ENCODE measurements at places on chromosomes 16 and 17. TPM values are rescaled to one million over a fixed set of nuclear protein-coding genes. Genes with fewer than 3 reads are reported as not detected.

- no peak for DNase-seq
Measured at GRCh38 chr17:46108550-46109110, 84.6 kb downstream of the KANSL1 start.

DNA sequence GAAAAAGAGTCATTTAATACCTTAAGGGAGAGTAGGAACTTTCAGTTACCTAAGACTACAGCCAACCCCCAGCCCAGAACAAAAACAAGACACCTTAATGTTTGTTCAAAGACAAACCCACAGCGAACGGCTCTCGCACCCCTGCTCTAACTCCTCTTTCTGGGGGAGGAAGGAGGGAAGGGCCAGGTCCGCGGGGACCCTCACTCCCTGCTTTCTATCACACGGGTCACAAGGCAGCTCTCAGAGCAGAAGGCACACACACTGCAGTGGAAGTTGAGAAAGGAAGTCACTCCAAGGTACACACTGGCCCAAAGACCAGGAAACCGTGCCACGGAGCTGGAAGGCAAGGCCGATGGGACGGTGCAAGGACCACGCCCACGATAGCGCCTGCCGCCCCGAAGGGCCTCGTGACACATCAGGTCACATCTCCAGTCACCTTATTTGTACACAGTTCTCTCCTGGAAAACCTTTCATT, 10.0 kb downstream of the LITAFD start:
- peak; percentile 53 for DNase-seq

GRCh38 chr16:81544700-81545271, 100.2 kb downstream of the CMIP start:
- DNase-seq, result peak; percentile 16

- no peak for DNase-seq
Measured at GRCh38 chr17:45389354-45389753, 43.3 kb downstream of the ARHGAP27 start.

GRCh38 chr16:22857296-22858025, 43.5 kb downstream of the HS3ST2 start:
- no peak for DNase-seq

- no peak for DNase-seq
Measured at GRCh38 chr16:20833086-20833485, 26.8 kb downstream of the REXO5 start.

GRCh38 chr16:89847051-89847939, 19.0 kb downstream of the SPIRE2 start:
- DNase-seq, result no peak

MYL11 gene
- polyA plus RNA-seq, result 1.7 TPM

SLC25A39 gene
- 160 TPM for polyA plus RNA-seq

DNA sequence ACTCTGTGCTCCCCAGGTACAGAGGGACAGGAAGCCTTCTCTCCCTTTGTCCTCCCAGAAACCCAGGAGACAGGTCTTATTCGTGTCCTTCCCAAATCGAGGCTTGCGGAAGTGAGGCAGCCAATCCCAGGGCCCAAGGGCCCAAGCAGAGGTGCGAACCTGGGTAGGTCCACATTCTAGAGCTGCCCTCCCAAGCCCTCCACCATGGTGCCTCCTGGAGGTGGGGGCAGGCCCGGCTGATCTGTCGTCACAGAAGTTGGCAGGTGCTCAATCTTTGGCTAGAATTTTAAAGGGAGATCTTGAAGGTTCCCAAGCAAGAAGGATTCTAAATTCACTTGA, 21.5 kb downstream of the MRC2 start:
- DNase-seq, result no peak

CFAP97D1 gene
- 0.01 TPM for polyA plus RNA-seq

- no peak for DNase-seq
Measured at GRCh38 chr17:38660097-38661025, 14.4 kb downstream of the EPOP start.

HEATR9 gene
- polyA plus RNA-seq, result 0.09 TPM

RPS15A gene
- 5,957 TPM for polyA plus RNA-seq

DNA sequence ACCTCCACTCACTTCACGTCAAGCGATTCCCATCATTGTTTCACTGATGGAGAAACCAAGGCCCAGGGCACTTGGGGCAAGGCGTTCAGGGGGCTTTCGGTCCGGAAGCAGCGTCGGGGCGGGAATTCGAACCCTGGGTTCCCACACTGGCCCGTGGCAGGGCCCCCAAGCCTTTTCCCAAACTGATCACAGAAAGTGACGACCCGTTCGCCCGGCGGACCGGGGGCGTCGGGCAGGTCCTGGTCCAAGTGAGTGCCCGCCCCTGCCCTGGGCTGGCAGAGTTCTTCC, 856 bp upstream of the MON1B start:
- DNase-seq, result no peak

KRTAP2-1 gene
- polyA plus RNA-seq, result not detected

DNA sequence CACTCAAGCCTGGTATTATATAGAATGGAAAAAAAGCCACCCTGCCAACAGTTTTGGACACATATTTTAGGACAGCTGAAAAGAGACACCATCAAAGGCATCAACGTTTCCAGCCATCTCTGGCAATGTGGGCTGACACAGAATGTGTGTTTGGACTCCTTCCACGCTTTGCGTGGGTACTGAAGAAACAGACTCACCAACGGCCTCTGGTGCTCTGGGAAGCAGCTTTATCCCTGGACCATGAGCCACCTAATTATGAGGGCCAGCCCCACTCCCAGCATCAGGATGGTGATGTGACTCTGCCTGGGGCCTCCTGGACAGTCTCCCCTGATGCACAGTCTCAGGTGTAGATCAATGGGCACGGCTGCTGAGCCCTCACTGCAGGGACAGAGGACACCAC, 27.9 kb downstream of the CCDC57 start:
- DNase-seq, result no peak

DNA sequence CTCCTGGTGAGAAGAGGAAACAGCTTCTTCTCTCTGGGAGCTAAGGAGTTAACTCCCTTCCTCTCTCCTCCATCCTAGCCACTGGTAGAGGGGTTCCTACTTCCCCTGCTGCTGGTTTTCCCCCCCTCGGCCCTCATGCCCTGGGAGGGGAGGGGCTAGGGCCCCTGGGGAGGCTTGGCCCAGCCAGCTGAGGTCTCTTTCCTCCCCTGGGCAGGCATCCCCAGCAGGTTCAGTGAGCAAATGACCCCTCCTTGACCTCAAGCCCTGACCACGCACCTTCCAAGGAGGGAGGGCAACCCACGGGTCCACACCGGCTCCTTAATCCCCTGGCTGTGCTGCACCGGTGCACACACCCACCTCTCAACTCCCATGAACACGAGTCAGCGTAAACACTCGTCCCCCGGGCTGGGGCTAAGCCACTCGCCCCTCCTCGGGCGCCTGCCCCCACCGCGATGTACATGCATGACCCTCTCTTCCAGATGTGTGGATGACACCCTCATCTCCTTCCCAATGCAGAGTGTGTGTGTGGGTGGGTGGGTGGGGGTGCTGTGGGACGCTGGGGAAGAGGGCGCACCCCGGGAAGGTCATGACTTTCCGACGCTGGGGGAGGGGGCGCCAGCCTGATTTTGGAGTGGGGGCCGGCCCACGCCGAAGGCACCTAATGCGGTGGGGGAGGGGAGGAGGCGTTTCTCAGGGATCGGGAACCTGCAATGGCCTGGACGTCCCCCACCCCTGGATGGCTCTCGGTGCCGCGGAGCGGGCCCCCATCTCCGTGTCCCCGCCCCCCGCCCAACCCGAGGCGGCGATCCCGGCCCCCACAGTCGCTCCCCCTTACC, 33.7 kb downstream of the SRCIN1 start:
- DNase-seq, result peak; percentile 51

DHRS7C gene
- polyA plus RNA-seq, result not detected

PFAS gene
- 31.4 TPM for polyA plus RNA-seq

GRCh38 chr16:8380311-8380710, 210.0 kb downstream of the TMEM114 start:
- no peak for DNase-seq

DNA sequence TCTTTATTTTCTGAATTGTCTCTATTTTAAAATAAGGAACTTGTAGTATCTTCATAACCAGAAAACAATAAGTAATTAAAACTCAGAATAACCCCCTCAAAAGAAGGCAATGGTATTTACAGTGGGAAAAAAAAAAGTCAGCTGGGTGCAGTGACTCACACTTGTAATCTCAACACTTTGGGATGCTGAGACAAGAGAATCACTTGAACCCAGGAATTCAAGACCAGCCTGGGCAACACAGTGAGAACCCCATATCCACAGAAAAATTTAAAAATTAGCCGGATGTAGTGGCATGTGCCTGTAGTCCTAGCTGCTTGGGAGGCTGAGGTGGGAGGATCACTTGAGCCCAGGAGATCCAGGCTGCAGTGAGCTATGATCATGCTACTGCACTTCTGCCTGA, 33.5 kb downstream of the ADAM11 start:
- no peak for DNase-seq

- no peak for DNase-seq
Measured at GRCh38 chr16:75193265-75193650, 13.7 kb downstream of the CTRB2 start.

DNA sequence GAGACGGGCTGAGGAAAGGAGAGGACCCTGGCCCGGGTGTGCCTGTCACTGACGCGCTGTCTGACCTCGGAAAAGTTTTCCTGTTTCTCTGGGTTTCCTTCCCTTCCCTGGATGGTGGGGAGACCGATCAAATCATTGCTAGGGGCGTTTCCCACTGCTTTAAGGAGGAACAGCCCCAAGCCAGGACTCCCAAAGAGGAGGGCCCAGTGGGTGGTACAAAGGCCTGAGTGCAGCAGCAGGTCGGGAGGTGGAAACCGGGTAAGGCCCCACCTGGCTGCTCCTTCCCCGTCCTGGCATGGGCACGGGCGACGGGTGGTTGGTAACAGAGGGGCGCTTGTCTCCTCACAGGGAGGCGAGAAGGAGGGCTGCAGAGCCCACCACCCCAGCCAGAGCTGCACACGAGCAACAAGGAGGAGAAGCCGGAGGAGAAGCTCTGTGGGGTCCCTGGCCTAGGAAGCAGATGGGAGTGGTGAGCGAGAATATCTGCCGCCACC, 2.2 kb downstream of the SRL start:
- no peak for DNase-seq

DNA sequence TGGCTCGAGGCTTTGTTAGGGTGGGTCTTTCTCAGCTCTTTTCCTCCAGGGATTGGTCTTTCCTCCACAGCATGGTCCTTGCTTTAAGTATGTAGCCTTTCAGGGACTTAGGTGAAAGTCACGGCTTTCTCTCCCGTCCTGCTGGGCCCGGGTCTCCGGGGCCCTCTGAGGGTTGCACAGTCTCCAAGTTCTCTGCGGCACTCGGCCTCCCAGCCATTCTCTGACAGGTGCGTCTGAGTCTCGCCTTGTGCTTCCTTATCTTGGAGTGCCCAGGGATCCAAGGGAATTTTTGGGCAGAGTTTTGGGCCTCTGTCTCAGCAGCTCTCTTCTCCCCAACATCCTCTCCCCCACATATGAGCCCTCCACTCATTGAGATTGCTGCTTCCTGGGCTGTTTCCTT, 36.6 kb downstream of the ZNF750 start:
- DNase-seq, result no peak

DNA sequence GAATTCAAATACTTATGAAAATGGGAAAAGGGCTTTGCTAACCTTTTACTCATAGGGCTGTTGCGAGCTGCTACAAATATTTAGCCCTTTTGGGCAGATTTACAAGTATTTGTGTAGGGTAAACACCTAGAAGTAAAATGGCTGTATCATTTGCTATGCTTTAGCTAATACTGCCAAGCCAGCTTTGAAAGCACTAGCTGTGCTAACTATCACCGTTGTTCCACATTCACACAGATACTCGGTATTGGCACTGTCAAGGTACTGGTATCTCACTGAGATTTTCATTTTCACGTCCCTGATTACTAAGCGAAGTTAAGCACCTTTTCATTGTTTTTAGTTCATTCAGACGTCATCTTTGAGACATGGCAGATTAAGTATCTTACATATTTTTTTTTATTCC, 84.8 kb downstream of the GLG1 start:
- no peak for DNase-seq

PRDM7 gene
- not detected for polyA plus RNA-seq

GRCh38 chr17:10699856-10700255, 2.5 kb downstream of the ADPRM start:
- peak; percentile 38 for DNase-seq

MCRIP1 gene
- polyA plus RNA-seq, result 59.2 TPM

- no peak for DNase-seq
Measured at GRCh38 chr17:31877911-31878702, 19.1 kb upstream of the COPRS start.

DNA sequence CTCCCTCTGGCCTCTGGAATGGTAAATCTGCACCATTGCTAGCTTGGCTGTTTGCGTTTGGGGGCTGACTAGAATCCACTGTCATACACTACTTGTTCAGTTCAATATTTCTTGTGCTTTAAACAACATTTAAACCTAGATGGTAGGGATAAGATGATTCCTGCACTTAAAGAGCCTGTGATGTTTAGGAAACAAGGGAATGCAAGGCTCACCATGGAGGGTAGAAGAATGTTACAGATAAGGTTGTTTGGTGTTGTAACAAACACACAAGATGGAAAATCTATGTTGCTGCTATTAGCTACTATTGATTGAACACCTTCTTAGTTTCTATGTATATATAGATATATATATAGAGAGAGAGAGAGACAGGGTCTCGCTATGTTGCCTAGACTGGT, 31.4 kb downstream of the YPEL2 start:
- DNase-seq, result no peak

DNA sequence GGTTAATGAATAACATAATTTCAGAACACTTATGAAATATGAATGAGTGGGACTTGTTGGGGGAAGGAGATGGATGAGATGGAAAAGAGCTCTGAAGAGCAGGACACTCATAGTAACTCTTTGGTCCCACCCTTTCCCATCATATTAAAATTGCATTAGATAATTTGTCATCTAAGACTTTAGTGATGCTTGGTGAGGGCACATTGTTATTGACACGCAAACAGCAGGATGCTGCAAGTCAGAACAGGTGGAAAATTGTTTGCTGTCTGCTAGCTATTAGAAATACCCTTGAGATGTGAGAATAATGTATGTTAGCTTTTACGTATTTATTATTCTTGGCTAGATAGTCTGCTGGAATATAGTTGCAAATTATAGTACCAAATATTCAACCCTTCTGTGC, 75.7 kb downstream of the TANC2 start:
- no peak for DNase-seq

DNA sequence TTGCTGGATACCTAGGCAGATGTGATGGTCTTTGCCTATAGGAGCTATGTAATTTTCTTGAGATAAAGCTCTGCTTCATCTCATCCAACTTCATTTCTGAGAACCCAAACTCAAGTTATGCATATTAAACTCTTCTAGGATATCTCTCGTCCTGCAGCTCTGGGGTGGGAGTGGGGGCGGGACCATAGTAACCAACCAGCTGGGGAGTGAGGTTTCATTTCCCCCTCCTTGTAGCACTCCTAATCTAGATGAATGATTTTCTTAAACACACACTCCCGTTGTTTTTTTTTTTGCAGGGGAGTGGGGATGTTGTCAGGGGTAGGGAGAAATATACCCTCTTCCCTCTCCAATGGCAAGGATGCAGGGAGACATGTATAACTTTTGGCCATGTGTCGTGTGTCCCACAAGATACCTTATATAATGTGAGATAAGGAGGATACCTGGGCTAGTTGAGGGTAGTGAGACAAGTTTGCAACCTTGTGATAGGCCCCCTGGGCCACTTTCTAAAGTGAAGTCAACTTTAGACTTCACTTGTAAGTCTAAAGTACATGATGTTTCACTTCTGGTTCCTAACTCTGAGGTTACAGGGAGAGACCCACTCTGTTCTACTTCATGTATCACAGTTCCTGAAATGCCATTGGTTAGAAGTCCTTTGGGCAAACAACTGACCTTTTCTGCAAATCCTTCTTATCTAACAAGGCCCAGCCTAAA, 10.5 kb upstream of the HEATR6 start:
- DNase-seq, result peak; percentile 79

Data from B cell (primary cell).